ENCODE measurements at places on chromosomes 2 and 18.

DNA sequence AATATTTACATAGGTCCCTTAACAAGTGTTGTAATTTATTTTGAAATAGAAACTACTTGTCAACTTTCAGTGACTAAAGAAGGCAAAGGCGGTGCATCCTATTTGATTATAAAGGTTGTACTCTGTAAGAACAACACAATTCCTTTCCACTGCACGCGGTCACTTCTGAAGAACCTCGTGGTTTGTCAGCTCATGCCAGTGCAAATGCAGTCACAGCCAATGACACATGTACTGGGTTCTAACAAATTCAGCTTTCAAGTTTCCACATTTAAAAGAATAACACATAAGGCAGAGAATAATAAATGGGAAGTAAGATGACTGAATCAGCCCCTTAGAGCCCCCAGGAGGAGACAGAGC lies 39.7 kb downstream of the CYB5A start:
- DNase-seq = no peak

GRCh38 chr2:53505826-53506225 lies 261.8 kb upstream of the CHAC2 start:
- no peak for DNase-seq

- DNase-seq = peak; percentile 59
These were observed 141.9 kb downstream of the ANKRD44 start for GRCh38 chr2:197168705-197169104.

- DNase-seq = no peak
These were observed 201 bp upstream of the TRAPPC12 start for GRCh38 chr2:3379339-3379646.

DNA sequence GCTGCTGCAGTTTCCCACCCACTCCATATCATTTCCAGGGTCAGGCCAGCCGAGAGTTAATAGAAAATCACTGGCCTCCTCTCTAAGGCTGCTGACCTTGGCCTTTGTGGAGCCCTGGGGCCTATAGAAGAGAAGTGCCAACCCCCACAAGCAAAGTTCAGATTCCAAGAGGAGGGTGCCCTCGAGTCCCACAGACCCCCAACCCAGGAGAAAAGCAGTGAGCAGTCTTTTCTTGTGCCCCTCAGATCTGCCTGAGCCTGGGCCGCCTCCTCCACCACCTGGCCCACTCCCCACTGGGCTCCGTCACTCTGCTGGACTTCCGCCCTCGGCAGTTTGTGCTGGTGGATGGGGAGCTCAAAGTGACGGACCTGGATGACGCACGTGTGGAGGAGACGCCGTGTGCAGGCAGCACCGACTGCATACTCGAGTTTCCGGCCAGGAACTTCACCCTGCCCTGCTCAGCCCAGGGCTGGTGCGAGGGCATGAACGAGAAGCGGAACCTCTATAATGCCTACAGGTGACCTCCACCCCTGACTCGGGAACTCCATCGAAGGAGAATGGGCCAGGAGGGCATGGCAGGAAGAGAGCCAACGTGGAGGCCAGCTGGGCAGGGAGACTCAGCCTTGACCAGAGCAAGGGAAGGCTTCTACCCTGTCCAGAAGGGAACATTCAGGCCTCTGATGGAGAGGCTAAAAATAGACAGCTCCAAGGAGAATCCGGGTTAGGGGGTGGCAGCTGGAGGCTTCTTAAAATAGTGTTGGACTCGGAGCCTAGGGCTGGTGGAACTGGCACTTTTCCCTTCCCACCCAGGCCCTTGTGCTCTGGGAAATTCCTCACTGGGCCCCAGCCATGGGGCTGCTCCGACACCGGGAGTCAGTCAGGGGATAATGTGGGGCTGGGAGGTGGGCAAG lies 6.2 kb downstream of the PKDCC start:
- DNase-seq = no peak

- no peak for DNase-seq
These were observed 27.7 kb downstream of the SMAD7 start for GRCh38 chr18:48922801-48923730.

- no peak for DNase-seq
These were observed 645 bp downstream of the KCTD18 start for GRCh38 chr2:200509235-200509611.

DNA sequence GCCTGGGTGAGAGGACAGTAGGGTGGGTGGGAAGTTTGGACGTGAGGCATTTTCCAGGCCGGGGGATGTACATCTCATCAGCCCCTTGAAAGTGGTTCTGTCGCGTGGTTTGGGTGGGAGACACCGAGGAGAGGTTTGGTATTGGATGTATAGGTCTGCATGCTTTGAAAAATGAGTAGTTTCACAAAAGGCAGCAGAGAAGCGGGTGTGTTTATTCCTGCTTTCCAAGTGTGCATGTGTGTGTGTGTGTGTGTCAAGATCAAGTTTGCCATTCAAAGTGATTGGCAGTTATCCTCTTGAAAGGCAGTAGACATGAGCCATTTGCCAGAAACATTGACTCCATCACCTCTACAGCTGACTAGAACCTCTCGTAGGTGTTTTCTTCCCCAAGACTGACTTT lies 423.1 kb upstream of the POU3F3 start:
- no peak for DNase-seq

DNA sequence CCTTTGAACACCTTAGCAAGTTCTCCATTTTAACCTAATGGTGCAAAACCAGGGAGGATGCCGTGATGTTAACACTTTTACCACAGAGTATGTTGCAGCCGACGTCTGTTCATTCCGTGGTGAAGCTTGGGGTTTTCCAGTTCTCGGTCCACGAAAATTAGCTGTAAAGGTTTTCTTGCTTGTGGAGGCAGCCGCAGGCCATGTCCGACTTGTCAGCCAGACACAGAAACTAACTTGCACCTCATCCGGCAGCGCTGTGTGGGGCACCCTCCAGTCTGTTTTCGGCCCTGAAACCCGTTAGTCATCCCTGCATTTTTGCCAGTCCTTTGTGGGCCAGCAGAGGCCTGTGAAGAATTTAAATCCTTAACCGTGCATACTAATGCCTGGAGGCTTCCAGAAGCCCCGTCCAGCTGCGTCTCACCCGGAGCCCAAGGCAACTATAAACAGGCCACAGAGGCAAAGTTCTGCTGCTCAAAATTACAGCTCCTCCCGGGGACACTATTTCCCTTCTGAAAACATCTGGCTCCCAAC lies 70.6 kb downstream of the SH3YL1 start:
- DNase-seq = no peak

- no peak for DNase-seq
These were observed 33.6 kb downstream of the TWIST2 start for GRCh38 chr2:238881353-238882081.

DNA sequence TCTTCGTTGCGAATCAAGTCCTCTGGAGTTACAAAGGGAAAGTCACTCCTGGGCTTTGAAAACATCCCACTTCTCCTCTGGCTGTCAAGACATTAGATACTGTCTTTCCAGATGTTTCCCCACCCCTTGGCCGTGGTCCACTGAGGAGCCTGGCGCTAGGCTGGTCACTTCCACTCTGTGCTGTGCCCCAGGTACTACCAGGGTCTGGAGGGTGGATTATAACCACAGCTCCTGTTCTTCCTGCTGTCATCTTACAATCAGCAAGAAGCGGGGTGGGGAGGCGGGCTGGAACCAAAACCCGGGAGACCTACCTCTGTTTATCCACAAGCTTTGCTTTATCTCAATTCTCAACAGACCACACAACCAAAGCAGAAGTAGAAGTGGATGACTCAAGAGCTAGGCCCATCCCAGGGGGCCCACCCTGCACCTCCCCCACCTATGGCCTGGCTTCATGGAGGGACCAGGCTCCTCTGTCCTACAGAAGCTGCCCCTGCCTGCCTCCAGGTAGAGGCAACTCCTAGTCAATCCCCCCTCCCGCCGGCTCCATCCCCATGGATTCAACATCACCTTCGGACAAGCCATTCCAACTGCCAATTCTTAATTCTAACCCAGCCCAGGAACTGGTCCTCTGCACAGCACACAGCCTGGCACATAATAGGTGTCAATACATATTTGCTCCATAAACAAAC lies 17.8 kb downstream of the SMAD7 start:
- no peak for DNase-seq

DNA sequence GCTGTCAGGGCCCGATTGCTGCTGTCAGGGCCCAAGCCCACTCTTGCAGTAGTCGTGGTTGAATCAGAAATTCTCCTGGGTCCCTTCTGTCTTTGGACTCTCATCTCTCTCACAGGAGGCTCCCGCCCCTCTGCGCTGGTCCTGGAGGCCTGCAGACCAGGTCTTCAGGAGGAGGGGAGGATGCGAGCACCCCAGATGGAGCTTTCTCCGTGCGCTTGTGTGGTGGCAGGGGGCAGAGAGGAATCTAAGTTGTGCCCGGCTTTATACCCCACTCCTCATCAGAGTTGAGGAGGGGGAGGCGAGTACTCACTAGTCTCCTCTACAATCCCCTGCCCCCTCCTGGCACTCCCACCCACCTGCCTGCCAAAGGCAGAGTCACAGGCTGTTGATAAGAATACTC lies 10.4 kb downstream of the EN1 start:
- DNase-seq = no peak

- DNase-seq = no peak
These were observed 138.9 kb upstream of the APCDD1 start for GRCh38 chr18:10315522-10315921.

- no peak for DNase-seq
These were observed 3.2 kb downstream of the WBP1 start for GRCh38 chr2:74461187-74462053.

DNA sequence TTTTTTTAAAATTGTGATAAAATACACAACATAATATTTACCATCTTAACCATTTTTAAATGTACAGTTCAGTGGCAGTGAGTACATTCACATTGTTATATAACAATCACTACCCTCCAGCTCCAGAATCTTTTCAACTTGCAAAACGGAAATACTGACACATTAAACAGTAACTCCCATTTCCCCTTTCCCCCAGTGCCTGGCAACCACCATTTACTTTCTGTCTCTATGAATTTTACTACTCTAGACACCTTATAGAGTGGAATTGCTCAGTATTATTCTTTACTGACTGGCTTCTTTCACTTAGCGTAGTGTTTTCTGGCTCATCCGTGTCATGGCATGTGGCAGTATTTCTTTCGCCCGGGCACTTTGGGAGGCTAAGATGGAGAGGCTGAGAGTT lies 32.6 kb downstream of the FASTKD2 start:
- no peak for DNase-seq

DNA sequence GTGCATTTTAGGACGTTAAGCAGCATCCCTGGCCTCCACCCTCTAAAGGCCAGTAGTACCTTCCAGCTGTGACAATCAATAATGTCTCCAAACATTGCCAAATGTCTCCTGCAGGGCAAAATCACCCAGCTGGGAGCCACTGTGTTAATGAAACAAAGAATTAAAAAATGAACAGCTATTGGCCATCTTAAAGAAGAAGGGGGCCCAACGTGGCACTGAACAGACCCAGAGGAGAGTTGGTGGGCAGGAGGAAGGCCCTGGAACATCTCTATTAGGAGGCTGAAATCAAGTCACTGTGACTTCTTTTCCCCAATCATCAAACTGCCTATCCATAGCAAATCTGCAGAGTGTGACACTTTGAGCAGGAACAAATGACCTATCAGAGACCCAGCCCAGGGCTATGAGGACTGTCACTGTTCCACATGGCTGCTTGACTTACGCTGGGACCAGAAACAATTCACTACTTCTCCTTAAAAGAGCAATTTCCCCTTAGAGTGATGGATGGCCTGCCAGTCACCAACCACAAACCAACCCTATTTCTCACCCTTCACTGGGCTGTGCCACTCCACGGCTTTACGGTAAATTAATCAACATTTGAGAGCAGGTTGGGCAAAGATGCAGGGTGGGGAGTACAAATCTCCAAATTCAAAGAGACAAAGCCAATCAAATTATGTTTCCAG lies 35.2 kb upstream of the TEX51 start:
- no peak for DNase-seq
